ENCODE measurements at places on chromosomes 16 and 17. TPM values are rescaled to one million over a fixed set of nuclear protein-coding genes. Genes with fewer than 3 reads are reported as not detected.

Gene HCRT
- polyA plus RNA-seq: not detected

Gene BICDL2
- not detected for polyA plus RNA-seq

Gene MYH1
- 40.2 TPM for polyA plus RNA-seq

Gene TCF25
- 101 TPM for polyA plus RNA-seq

Gene BRD7
- 65.3 TPM for polyA plus RNA-seq

Gene SAMD14
- polyA plus RNA-seq: 2.5 TPM

Gene SOST
- not detected for polyA plus RNA-seq

Gene TP53TG3
- polyA plus RNA-seq: not detected

Gene GAS2L2
- not detected for polyA plus RNA-seq

Gene NPB
- polyA plus RNA-seq: 1.1 TPM

Gene CLEC10A
- 1.1 TPM for polyA plus RNA-seq

Gene NHERF2
- 34.6 TPM for polyA plus RNA-seq

Gene ZNF771
- polyA plus RNA-seq: 3.0 TPM

Gene RFFL
- polyA plus RNA-seq: 10.4 TPM

Gene FBXO39
- polyA plus RNA-seq: 0.39 TPM

Gene CWC25
- 13.4 TPM for polyA plus RNA-seq

Gene ACAP1
- 19.6 TPM for polyA plus RNA-seq

GRCh38 chr16:23753908-23754593, 775 bp upstream of the CHP2 start:
- DNase-seq: no peak

- no peak for DNase-seq
Observed at GRCh38 chr16:7372095-7372494, 39.5 kb downstream of the RBFOX1 start.

- no peak for DNase-seq
Observed at GRCh38 chr17:27575096-27575911, 55.7 kb upstream of the LGALS9 start.

GRCh38 chr17:77445760-77446532, 305.2 kb downstream of the SEC14L1 start:
- peak; percentile 56 for DNase-seq

DNA sequence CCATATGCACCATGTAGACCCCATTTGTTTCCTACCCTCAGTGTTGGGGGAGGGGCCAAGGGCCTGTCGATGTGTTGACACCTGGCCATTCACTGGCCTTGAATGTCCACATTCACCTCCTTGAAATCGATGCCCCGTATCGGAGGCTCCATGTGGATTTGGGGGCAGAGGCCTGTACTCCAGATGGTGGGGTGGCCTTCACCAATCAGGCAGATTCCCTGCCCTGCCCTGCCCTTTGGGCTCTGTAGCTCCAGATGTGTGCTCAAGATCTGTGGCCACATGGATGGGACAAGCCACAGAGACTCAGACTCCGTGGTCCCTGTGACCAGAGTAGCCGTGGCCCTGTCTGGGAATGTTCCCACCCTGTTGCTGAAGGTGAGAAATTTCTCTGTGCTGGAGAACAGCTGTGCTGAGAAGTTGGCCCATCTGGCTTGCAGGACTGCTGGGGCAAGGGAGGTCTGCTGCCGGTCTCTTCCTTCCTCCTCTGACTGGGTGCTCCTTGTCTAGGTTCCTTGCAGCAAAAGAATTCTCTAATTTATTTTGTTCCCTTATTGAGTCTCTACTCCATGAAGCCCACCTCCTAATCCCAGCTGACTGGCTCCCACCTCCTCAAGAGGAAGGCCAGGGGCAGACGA, 221.3 kb downstream of the SEC14L1 start:
- DNase-seq: no peak

DNA sequence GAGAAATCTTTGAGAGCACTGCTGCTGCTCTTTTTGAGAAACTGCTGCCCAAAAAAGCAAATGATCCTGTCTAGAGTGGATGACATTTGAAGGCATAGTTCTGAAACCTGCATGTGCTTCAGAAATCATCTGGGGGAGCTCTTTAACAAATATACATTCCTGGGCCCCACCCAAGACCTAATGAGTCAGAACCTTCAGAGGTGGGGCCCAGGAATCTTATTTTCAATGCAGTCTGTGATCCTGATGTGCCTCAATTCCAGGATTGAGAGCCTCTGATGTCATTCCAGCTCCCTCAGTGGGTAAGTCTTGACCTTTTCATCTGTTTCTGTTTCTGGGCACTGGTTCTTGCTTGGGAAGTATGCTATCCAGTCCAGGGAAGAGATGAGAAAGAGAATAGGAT, 42.3 kb downstream of the HNF1B start:
- DNase-seq: no peak

DNA sequence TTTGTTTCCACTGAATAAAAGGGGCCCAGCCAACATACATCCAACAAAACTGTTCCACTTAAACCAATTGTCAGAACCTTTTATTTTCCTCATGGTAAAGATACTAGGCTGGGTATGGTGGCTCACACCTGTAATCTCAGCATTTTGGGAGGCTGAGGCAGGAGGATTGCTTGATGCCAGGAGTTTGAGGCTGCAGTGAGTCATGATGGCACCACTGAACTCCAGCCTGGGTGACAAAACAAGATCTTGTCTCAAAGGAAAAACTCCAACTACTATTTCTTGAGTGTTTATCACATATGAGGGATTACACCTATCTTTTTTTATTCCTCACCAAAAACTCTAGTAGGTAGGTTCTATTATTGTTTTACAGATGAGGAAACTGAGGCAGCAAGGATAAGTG, 4.7 kb upstream of the PSMC5 start:
- DNase-seq: no peak

GRCh38 chr16:48836636-48837035, 226.7 kb upstream of the N4BP1 start:
- DNase-seq: no peak

- DNase-seq: peak; percentile 67
Observed at GRCh38 chr17:38867968-38868816, 1.7 kb upstream of the LASP1 start.

GRCh38 chr16:70156207-70156978, 17.2 kb upstream of the CLEC18C start:
- DNase-seq: no peak

GRCh38 chr17:75864448-75864871, 9.3 kb upstream of the WBP2 start:
- peak; percentile 89 for DNase-seq

- no peak for DNase-seq
Observed at GRCh38 chr16:72091217-72091616, 2.2 kb downstream of the TXNL4B start.

GRCh38 chr17:335691-336090, 16.9 kb downstream of the RPH3AL start:
- DNase-seq: no peak

DNA sequence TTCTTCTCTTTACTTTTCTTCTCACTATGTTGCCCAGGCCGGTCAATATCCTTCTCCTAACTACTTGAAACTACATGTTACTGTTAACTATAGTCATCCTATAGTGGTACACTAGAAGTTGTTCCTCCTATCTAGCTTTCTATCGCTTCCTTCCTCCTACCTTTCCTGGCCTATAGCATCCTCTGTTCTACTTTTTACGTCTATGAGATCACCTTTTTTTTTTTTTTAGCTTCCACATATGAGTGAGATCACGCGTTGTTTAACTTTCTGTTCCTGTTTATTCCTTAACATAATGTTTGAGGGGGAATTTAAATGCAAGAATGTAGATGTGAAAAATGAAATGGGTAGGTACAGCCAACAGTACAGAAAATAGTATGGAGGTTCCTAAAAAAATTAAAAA, 30.5 kb upstream of the YPEL2 start:
- DNase-seq: no peak

GRCh38 chr17:42061646-42062487, 11.5 kb upstream of the C17orf113 start:
- no peak for DNase-seq

DNA sequence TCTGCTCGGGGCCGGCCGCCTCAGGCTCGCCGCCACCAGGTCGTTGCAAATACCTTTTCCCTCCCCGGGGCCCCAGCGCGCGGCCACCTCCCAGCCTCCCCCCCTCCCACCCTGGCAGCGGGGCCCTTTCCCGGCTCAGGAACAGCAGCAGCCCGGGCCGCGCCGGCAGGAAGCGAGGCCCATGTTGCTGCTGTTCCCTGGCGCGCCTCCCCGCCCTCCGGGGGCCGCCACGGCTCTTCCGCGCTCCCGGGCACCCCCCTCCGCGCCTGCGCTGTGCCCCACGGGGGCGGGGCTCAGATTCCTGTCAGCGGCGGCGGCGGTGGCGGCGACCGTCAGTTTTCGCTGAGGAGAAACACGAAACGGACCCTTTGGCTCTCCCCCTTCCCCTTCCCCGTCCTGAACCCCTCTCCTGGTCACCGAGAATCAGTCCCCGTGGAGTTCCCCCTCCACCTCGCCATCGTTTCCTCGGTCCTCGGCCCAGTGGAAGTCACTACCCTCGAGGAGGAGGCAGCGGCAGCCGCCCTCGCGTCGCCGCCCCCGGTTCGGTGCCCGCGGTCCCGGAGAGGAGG, at the start of gene NFAT5:
Gene NFAT5 (plus strand): TSS at position 296 of the 569 bp plus-strand sequence. CDS start 336 bp downstream, outside the sequence.
- peak; percentile 94 for DNase-seq

GRCh38 chr17:32357615-32358014, 7.7 kb downstream of the ZNF207 start:
- no peak for DNase-seq

DNA sequence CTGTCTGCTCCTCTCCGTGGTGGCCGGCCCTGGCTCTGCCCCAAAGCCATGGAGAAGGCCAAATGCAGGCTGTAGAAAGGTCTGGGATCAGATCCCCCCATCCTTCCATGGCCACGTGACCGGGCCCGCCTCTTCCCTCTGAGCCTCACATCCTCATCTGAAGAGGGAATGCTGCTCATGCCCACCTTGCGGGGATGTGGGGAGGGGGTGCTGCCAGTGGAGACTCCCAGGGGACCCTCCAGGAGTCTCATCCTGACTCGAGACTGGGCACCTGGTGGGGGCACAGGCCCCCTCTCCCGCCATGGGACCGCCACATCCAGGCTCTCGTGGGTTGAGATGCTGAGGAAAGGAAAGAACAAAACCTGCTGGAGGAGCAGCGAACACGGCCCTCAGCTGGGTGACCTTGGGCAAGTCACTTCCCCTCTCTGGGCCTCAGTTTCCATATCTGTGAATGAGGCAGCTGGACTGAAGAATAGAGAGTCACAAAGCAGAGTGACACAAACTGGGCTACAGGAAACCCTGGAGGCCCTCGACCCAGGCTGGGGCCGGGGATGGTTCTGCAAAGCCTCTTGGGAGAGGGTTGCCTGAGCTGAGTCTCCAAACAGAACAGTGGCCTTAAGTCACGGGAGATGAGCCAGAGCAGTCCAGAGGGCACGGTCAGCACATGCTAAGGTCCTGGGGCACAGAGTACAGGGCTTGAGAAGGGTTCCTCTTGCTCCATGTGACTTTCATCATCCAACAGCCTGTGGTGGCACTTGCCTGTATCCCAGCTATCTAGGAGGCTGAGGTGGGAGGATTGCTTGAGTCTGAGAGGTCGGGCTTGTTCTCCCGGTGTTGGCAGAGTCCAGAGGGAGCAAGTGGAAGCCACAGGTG, 30.1 kb downstream of the SOCS1 start:
- DNase-seq: no peak

GRCh38 chr17:16273499-16273898, 56.5 kb downstream of the PIGL start:
- no peak for DNase-seq

GRCh38 chr17:64158831-64159590, 29.1 kb upstream of the ERN1 start:
- peak; percentile 62 for DNase-seq

DNA sequence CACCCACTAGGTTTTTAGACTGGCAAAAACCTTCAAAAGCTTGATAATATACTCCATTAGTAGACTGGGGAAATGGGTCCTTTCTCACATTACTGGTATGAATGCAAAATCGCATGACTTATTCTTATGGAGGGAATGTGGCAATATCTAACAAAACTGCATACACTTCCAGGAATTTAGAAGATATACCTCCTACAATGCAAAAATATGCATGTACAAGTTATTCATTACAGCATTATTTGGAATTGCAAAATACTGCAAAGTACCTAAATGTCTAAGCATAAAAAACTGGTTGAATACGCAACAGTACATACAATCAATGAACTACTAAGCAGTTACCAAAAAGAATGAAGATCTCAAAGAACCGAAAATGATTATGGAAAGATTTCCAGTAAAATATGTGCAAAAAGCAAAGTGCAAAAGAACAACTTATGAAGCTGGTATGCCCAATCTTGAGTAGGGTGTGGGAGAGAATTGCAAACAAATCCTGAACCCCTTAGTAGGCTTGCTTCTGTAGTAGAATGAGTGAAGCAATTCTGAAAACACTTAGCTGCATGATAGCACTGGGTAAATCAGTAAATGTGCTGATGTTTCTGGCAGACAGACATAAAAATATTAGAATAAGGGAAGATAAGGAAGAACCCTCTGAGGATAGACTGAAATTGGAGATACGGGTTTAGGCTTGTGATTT, 180.1 kb downstream of the PARN start:
- no peak for DNase-seq

GRCh38 chr17:43900858-43901754, 6.2 kb downstream of the MPP2 start:
- no peak for DNase-seq

GRCh38 chr16:49200223-49200820, 81.3 kb downstream of the CBLN1 start:
- no peak for DNase-seq

DNA sequence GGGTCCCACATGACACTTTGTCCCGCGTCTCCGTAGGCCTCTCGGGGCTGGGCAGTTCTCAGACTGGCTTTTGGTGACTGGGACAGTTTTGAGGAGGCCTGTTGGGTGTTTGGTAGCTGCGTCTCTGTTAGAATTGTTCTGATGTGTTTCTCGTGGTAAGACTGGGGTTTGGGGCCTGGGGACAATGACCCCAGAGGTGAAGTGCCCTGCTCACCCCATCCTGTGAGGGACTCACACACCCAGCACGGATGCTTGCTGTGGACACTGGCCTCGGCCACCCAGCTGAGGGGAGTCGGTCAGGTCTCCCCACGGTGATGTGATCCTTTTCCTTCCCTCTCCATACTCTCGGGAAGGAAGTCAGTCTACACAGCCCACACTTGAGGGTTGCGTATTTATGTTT, 50.3 kb downstream of the METRNL start:
- DNase-seq: no peak

- no peak for DNase-seq
Observed at GRCh38 chr17:82941021-82942001, 101.5 kb upstream of the ZNF750 start.

- no peak for DNase-seq
Observed at GRCh38 chr17:36111068-36111490, 7.5 kb downstream of the CCL4 start.

DNA sequence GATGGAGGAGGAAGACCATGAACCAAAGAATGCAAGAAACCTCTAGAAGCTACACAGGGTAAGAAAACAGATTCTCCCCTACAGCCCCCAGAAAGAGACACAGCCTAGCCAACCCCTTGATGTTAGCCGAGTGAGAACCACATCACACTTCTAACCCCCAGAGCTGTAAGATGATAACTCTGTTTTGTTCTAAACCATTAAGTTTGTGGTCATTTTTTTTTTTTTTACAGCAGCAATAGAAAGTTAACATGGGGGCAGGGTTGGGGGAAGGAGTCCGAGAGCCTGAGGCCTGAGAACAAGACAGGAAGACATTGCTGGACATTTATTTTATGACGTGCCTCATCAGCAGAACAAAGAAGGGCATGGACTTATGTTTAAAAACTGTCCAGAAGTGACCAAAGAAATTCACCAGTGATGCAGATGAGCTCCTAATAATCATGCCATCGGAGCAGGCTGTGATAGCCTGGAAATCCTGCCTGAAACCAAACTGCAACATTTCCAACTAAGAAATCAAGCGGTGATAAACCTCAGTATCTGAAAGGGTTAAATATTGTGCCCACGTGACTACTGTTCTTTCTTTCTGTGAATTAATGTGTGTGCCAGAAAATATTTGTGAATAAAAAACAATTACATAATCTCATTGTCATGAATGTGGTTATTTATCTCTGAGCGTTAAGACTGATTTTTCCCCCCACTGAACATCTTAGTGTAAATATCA, 1.1 kb downstream of the ABCA9 start:
- DNase-seq: peak; percentile 74
